ENCODE measurements at places on chromosomes 2 and 18.
A peak's percentile ranks its signal among the peaks of the same experiment; 100 is the strongest.

- DNase-seq: no peak
Observed at GRCh38 chr2:96698221-96698861, 41.5 kb downstream of the LMAN2L start.

- no peak for DNase-seq
Observed at GRCh38 chr18:51342815-51343214, 145.3 kb upstream of the MEX3C start.

DNA sequence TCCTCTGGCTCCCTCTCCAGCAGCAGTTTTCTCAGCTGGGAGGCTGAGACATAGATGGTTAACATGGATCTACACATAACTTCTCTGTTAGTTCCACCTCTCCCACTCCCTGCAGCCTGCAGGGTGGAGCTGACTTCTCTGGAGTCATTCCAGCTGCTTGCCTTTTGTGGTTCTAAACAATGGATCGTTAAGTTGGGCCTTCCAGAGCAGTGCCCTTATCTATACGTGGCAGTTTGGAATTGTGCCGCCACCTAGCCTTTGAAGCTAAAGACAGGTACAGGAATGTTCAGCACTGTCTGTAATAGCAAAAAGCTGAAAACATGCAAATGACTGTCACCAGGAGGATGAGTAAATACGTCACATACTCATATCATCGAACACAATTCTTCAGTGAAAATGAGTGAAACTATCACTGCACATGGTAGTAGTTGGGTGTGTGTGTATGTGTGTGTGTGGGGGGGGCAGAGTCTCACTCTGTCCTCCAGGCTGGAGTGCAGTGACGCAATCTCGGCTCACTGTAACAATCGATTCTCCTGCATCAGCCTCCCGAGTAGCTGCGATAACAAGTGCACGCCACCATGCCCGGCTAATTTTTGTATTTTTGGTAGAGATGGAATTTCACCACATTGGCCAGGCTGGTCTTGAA lies 50.3 kb downstream of the SH2D6 start:
- peak; percentile 83 for DNase-seq

GRCh38 chr2:151914989-151915628 lies 86.9 kb upstream of the ARL5A start:
- no peak for DNase-seq
